ENCODE measurements at places on chromosomes 6 and 20.

GRCh38 chr6:24283043-24283985 is 74.5 kb downstream of the DCDC2 start:
- DNase-seq: peak; percentile 56

GRCh38 chr20:64152906-64153305 is 11.3 kb upstream of the MYT1 start:
- DNase-seq: no peak

GRCh38 chr20:2616634-2617033 is 35.8 kb upstream of the NOP56 start:
- no peak for DNase-seq

DNA sequence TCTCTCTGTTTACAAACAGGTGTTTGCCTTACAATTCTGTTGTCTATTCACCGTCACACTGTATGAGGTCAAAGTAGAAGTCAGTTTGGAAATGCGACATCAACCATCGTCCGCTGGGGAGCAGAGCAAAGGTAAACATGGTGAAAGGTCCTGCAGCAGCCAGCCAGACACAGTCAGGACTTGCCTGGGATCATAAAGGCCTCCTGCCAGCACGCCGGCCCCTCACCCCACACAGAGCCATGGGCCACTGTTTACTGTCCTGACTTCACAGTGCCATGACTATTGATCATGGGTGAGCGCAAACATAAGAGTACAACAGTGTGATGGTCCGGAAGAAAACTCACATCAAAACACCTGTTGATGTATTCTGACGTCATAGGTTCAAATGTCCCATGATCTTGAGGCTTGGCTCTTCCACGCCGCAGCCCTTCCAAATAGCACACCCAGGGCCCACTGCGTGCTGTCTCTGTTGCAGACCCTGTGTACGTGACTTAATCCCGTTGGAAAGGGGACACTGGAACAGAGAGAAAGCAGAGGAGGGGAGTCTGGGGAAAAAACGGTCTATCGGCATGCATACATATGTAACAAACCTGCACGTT is 16.9 kb upstream of the PPP1R3G start:
- DNase-seq: peak; percentile 54

DNA sequence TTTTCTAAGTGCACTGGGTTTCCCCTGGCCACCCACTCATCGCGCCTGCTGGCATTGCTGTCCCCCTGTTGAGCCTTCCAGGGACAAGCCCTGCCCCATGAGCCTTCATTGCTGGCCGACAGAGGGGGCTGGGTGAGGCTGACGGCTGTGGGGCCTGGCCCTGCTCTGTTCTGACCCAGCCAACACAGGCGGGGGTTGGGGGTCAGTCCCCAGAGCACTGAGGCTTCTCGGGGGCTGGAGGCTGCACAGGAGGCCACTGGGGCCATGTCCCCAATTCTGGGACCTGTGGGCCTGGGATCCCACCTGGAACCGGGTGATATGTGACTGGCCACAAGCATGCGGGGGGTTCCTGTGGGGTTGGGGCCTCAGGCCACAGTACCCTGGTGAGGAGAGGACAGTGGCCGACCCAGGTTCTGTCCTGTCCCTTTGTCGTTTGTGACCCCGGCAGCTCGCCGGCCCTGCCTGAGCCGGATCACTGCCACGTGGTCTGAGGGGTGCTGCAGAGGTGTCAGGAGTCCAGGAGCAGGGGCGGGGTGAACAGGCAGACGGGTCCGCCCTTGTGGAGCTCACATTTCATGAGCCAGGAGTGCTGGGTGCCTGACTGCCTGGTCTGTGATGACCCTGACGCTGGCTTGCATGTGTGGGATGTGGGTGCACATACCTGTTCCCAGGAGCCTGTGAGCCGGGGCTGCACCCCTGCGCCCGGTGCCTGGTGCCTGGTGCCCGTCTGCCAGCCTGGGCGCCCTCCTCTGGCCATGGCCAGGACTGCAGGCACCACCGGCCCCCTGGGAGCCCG is 2.1 kb upstream of the COL20A1 start:
- peak; percentile 65 for DNase-seq

GRCh38 chr6:45590226-45590625 is 212.5 kb upstream of the SUPT3H start:
- DNase-seq: no peak

GRCh38 chr6:154080461-154081189 is 41.6 kb downstream of the OPRM1 start:
- no peak for DNase-seq

GRCh38 chr6:168412456-168412855 is 28.5 kb upstream of the SMOC2 start:
- no peak for DNase-seq

- peak; percentile 56 for DNase-seq
Observed at GRCh38 chr6:6007366-6008088, 802 bp upstream of the NRN1 start.

GRCh38 chr6:89559487-89559886 is 79.1 kb downstream of the LYRM2 start:
- no peak for DNase-seq

- DNase-seq: no peak
Observed at GRCh38 chr20:62357187-62357667, 9.9 kb downstream of the LAMA5 start.

DNA sequence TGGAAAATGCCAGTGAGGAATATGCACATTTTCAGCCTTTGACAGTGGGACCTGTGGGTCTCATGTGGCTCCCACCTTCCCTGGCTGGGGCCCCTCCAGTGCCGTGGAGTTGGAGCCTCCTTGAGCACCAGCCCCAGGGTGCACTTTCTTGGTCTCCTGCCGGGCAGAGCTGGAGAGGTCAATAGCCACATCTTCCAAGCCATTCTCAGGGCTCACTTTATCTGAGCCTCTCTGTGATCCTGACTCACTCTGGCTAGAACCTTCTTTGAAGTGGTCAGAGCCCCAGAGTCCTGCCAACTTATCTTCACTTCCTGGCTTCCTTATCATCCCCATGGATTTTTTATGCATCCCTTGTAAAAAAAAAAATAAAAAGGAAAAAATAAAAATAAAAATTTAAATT is 5.7 kb downstream of the VSX1 start:
- DNase-seq: no peak

GRCh38 chr6:37717836-37718251 is 20.2 kb upstream of the MDGA1 start:
- DNase-seq: no peak

DNA sequence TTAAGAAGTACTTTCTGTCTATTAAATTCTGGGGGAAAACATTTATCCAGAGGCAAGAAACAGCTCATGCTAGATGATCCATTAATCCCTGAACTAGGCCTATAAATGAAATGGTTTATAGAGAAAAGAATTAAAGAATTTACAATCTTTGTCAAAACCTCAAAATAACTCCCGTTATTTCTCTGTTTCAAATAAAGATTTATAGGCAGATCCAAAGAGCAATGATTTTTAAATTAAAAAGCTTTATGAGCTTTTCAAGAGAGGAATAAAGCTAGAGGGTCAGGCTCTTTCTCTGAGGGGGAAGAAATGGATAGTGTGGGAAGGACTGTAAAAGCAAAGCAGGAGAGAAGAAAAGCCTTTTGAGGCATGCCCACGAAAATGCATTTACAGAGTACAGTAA is 82.5 kb upstream of the OGFRL1 start:
- no peak for DNase-seq

DNA sequence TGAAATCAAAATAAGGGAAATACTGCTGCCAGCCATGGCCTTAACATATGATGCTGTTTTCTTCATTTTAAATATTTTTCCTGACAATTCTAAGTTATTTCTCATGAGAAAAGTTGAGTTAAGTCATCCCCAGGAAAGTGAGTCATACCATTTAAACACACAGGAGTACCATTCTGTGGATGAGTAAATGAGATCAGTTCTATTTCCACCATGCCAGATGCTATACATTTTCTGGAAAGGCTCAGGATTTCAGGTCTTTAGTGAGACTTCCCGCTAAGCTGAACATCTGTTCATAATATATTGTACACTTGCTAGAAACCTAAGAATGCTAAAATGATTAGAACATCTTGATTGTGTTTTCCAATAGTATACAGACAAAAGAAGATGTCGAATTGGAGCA is 256.2 kb upstream of the MANEA start:
- no peak for DNase-seq

- no peak for DNase-seq
Observed at GRCh38 chr6:119799596-119800509, 450.3 kb upstream of the MAN1A1 start.

DNA sequence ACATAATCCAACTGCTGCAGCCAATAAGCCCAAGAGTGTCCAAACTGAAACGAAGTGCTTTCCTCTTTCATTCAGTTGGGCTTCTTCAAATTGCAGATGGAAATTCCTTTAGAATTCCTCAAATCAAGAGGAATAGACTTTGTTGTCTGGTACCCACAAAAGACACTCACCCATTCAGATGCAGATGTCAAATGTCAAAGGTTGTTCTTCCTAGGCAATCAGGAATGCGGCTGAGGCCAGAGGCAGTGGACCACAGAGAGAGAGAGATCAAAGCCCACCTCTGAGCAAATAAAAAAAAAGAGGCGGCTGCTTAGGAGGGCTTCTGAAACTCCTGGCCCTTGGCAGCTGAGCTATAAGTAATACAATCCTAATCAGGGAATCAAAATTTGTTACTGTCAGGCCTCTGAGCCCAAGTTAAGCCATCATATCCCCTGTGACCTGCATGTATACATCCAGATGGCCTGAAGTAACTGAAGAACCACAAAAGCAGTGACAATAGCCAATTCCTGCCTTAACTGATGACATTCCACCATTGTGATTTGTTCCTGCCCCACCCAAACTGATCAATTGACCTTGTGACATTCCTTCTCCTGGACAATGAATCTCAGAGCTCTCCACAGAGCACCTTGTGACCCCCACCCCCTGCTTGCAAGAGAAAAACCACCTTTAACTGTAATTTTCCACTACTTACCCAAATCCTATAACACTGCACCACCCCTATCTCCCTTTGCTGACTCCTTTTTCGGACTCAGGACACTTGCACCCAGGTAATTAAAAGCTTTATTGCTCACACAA is 303.0 kb upstream of the GJE1 start:
- no peak for DNase-seq

GRCh38 chr6:149429427-149430360 is 29.6 kb downstream of the SUMO4 start:
- DNase-seq: no peak

DNA sequence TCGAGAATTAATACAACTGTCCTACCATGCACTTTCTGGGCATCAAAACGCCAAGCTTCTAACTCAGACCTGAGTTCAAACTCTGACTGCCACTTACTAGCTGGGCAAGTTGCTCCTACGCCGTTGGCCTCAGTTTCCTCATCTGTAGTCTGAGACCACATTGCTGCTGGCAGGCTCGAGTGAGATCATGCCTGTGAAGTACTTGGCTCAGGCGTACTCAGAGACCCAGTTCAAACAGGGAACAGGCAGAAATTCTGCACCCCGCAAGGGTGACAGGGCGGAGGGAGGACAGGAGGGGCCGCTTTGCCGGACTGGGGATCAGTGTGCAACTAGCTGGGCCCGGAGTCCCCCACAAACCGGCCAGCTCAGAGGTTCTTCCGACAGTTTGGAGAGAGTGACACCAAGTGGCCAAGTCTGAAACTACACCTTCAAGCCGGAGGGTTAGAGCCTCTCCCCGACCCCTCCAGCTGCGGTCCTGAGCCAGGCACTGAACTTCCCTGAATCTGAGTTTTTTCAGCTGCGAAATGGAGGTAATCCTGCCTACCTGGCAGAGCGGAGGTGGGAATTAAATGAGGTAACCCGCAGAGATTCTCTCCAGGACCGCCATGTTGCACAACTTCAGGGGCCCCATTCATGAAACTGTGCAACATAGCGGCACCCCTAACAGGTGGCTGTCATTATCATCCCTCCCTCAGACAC is 46.0 kb upstream of the PTPN1 start:
- DNase-seq: peak; percentile 51

DNA sequence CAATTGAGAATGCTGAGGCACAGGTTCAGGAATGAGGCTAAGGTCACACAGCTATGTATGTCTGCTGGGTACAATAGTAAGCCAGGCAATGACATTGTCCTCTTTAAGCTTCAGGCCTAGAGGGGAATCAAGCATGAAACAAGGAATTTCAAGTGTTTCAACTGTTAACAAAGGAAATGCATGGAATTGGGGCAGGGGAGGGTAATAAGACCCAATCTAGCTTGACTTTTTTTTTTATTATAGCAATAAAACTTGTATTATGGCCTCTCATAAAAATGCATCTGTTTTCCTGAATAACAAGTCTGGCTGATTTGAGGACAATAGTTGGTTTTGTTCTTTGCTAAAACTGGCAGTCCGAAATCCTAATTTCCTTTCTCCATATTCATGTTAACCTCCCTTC is 336.7 kb downstream of the CBLN4 start:
- no peak for DNase-seq

DNA sequence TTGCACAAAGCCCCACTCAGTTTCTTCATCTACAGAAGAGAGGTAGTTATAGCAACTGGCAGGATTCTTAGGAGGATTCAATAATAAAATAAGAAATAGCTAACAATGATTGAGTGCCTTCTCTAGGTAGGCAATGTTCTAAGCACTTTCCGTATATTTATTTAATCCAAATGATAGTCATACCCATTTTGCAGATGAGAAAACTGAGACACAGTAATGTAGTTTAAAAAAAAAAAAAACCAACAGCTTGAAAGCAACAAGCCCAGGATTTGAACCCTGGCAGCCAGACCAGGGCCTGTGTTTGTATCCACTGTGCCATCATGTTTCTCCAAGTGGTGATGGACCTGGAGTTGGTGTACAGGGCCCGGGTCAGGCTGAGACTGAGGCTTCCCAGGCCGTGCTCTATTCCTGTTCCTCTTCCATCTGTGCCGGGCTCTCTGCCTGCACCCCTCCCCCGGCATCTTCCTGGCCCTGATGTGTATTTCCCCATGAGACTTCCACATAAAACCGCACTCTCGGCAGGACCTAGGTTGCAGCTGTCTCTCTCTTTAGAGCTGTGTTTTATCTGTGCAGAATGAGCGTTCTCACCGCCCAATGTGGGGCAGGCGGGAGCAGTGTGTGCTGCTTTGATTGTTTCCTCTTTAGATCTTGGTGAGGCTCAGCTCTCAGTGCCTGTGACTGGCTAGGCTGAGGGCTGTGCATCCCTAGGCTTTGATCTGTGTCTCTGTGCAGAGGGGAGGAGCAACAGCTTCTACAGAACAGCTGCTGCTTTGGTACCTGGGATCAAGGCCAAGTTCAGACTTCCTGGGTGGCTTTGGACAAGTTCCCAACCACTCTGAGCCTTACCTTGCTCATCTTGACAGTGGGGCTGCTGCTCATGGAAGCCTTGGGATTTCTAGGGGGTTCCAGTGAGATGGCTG is 49.5 kb downstream of the TOX2 start:
- DNase-seq: no peak

GRCh38 chr20:58647162-58647795 is 3.8 kb upstream of the STX16 start:
- no peak for DNase-seq

DNA sequence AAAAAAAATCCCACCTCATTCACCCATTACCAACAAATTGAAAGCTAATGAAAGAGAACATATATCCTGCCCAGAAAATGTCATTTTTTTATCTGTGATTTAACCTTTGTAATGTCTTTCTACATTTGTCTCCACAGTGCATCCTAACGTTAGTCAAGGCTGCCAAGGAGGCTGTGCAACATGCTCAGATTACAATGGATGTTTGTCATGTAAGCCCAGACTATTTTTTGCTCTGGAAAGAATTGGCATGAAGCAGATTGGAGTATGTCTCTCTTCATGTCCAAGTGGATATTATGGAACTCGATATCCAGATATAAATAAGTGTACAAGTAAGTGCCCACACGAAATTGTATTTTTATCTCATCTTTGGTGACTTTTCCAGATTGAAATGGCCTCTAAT is 30.0 kb downstream of the RSPO3 start:
- DNase-seq: no peak
